Neural progenitor cell (in vitro differentiated cells): ENCODE measurements at places on chromosomes 5 and 9.

- DNase-seq: no peak
Measured at GRCh38 chr5:113036321-113036720, 59.7 kb downstream of the DCP2 start.

DNA sequence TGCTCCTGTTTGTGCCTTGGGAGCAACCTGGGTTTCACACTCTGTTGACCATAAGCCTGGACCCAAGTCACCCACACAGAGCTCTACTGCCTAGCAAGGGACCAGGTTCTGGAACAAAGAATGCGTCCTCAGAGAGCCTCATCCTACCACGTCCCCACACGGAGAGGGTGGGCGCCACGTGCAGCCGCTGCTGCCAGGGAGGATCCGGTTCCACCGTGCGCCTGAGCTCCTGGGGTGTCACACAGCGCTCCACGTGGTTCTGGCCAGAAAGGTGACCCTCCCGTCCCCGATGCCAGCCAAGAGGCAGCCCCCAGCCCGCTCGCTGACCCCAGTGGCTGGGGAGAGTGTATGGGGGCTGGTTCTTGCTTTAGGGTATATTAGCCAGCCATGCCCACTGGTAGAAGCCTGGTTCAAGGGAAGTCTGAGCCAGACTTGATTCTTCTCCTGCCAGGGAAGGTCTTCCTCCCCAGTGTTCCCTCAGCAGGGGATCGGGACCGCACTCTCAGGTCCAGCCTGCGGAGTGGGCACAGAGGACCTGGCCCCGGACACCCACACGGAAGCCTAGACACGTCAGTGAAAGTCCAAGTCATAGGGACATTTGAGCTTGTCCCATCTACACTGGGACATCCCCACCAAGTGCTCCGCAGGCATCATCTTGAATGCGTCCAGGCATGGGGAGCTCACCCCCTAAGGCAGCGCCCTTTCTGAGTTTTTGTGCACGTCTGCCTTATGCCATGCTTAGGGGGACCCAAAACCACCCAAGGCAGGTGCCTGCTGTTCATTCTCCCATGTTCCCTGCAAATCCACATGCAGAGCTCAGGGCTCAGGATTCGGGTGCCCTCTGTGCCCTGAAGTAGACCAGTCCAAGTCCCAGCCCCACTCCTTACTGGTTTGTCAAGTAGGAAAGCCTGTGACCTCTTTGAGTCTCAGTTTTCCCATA is 2.4 kb downstream of the FCN1 start:
- no peak for DNase-seq

DNA sequence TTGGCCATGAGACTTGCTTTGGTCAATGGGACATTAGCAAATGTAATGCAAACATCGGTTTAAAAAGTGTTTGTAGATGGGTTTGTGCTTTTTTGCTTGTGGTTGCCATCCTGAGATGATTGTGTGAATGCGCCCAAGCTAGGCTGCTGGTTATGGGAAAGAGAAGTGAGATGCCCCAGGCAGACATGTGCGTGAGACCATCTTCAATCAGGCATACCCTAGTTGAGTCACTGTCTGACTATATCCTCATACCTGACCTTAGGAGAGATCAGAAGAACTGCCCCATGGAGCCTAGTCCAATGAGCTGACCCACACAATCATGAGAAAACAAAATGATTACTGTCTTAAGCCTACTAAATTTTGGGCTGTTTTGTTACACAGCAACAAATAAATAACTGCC is 36.8 kb upstream of the ZNF608 start:
- DNase-seq: no peak

- DNase-seq: no peak
Measured at GRCh38 chr9:22170556-22170955, 161.5 kb upstream of the CDKN2B start.

DNA sequence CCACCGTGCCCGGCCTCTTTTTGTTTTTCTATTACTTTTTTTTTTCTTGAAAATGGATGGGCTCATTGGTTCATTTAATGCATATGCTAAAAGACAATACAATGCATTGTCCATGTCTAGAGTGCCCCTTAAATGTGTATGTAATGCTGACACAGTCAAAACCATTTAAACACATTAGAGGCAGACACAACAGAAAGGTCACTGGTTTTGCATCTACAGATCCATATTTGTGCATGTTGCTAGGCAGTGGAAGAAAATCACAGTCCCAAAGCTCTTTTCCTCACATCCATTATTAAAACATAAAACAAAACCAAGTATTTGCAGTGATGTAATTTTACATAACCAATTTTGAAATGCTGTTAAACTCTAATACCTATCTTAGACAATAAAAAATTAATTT is 389.0 kb downstream of the TAF11L14 start:
- no peak for DNase-seq

DNA sequence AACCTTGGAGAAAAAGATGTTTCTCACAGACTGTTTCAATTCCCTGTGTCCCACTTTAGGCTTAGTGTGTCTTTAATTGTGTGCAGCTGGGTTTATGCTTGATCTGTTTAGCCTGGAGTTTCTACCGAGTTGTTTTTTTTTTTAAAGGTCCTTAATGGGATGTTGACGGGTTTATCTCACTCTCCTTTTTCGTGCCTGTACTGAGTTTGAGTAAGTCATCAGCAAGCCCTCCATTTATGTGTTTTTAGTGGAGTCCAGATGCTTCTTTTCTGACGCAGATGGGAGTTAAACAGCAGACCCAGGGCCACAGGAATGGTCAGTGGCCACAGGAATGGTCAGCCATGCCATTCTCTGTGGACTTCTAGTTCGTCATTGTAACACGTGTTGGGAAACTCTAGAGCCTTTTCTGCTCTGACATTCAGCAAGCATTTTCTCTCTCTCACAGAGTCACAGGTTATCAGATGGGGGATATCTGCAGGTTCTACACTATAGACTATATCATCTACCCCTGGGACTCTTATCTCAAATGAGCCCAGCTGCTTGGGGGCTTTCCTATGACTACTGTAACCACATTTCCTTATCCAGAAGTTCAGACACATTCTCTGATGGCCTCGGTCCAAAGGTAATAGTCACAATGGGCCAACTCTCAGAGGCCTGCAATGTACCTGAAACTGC is 190.5 kb downstream of the TTLL11 start:
- no peak for DNase-seq

GRCh38 chr5:20572614-20573013 is 584.6 kb upstream of the CDH18 start:
- DNase-seq: peak; percentile 5

GRCh38 chr5:91417219-91417618 is 34.1 kb upstream of the ARRDC3 start:
- DNase-seq: no peak

GRCh38 chr9:89448381-89448780 is 49.5 kb downstream of the SEMA4D start:
- no peak for DNase-seq

- no peak for DNase-seq
Measured at GRCh38 chr9:4225291-4226028, 74.4 kb downstream of the GLIS3 start.

GRCh38 chr9:83920469-83920926 is 734 bp downstream of the KIF27 start:
- DNase-seq: no peak

GRCh38 chr9:120156376-120156775 is 423.6 kb downstream of the CDK5RAP2 start:
- no peak for DNase-seq

- no peak for DNase-seq
Measured at GRCh38 chr9:20512636-20513035, 109.7 kb downstream of the MLLT3 start.

DNA sequence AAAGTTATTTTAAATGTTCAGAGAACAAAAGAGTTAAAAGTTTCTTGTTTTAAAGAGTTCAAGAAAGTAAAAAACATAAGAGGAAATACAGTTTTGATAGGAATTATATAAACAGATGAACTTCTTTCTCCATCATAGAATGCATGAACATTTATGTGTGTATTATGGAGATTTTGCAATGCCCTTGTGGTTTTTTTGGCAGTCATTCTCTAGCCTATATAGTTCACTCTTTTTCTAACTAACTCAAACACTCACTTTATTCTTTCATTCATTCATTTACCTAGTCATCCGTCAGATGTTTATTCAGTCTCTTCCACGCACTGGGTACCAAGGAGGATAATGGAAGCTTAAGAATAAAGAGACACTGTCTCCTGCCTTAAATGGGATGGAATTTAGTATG is 195.9 kb upstream of the VLDLR start:
- peak; percentile 15 for DNase-seq

DNA sequence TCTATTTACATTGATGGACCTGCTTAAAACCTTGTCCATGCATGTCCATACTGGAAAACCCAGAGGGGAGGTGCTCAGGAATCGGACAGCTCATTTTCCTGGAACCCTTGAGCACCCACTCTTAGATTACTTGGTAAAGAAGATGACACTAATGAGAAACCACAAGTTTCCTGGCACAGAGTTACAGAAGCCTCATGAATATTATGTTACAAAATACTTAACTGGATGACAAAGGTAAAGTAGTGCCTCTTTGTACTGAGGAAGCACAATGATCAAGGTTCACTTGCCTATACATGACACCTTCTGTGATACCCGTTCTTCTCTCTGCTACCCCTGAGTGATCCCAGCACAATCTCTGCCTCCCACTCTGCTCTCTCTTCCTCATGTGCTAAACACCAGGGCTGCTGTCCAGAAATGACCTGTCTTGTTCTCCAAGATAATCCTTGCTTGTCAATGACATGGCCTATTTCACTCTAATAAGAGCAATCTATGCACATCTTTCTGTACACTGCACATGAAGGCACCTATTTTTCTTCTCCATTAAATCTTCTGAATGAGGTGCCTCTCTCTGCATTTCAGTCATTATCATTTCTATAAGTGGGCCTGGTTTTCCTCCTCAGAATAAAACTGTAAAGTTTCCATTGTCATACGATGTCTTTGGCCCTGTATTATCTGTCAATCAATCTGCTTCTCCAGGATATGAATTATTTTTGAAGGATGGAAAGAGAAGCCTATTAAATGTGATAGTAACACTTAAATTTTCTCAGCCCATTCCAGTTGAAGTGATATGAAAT is 684.0 kb upstream of the ACO1 start:
- DNase-seq: no peak

GRCh38 chr9:68476847-68477246 is 63.8 kb downstream of the TMEM252 start:
- no peak for DNase-seq

DNA sequence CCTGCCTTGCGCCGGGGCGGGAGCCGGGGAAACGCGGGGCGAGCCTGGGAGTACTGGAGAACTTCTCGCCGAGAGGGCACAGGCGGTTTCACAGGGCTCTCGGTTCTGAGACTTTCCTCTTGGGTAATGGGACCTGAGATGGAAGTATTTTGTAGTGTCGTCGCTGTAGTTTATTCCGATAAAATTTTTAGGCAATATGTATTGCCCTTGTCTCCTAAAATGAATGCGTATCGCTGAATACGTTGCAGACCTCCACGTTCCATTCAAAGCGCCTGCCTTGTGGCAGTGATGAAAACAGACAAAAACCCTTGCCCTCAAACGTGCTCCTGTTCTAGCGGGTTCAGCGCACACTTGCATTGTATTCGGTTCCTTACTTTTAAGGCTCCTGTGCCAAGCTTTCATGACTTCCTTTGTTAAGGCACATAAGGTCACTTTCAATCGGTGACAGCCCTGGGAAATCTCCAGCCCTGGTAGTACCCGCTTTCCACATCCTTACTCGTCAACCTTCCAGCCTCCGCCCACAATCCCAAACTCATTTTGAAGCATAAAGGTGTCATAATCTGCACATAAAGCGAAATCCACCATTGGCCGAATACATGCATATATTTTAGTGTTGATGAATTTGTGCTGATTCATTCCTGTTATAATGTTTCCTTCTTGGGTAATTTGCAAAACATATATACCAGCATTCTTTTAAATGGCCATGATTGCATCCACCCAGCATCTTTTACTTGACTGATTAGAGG is 694 bp downstream of the RMI1 start:
- DNase-seq: peak; percentile 53

DNA sequence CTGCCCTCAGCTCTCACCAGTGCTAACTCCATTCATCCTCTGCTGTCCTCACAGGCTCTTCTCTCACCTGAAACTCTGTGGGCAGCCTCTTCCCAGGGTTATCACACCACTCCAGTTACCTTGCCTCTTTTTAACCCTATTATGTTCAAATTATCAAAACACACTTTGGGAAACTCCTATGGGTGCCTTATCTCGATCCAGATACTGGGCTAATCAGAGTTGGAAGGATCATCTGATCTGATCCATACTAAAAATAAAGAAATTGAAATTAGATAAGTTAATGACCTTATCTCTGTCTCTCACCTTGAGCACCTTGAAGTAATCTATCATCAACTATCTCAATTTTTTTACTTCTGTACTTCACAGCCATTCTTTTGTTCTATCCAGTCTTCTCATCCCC is 300.5 kb upstream of the ISL1 start:
- DNase-seq: no peak

GRCh38 chr5:1109542-1110306 is 2.1 kb downstream of the SLC12A7 start:
- DNase-seq: no peak

GRCh38 chr9:136846376-136847087 is 2.7 kb upstream of the PHPT1 start:
- DNase-seq: no peak

DNA sequence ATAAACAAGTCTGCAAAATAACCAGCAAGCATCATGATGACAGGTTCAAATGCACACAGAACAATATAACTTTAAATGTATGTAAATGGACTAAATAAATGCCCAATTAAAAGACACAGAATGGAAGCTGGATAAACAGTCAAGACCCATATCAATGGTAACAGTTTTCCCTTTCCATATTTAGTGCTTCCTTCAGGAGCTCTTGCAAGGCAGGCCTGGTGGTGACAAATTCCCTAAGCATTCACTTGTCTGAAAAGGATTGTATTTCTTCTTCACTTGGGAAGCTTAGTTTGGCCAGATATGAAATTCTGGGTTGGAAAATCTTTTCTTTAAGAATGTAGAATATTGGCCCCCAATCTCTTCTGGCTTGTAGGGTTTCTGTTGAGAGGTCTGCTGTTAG is 120.2 kb upstream of the RASA1 start:
- no peak for DNase-seq

DNA sequence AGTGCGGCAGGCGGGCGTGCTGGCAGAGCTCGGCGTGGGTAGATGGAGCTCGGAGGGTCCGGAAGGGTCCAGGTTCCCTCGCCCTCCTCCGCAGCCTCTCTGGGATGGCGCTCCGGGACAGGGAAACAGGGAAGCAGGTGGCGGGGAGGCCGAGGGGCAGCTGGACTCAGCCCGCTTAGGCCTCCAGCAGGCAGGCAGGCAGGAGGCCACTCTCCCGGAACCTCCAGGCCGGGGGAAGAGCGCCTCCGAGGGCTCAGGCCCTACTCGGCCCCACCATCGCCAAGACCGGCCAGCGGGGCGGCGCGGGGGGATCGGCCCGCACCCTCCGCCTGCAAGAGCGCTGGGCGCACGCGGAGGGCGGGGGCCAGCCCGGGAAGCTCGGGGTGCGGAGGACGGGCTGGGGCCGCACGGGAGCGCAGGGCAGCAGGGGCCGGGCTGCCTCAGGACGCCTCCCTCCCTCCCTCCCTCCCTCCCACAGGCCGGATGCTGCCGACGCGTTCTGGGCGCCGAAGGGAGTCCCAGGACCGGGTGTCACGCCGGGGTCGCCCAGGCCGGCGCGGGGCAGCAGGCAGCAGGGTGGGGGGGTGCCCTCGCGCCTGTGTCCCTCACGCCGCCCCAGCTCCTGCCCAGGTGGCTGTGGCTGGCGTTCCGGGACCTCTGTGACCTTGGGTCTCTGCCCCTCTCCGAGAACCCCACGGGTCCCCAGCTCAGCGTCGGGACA is 977 bp downstream of the MGAT4B start:
- peak; percentile 61 for DNase-seq

- no peak for DNase-seq
Measured at GRCh38 chr5:91206734-91207133, 176.4 kb downstream of the ARRDC3 start.

GRCh38 chr5:9094582-9094981 is 451.3 kb downstream of the SEMA5A start:
- no peak for DNase-seq

GRCh38 chr5:153014194-153014593 is 476.3 kb upstream of the GRIA1 start:
- DNase-seq: no peak
